ENCODE measurements at places on chromosomes 13 and 19. TPM values are rescaled to one million over a fixed set of nuclear protein-coding genes. Genes with fewer than 3 reads are reported as not detected.

The DNMT1 gene
- total RNA-seq: 398 TPM

The CGB2 gene
- not detected for total RNA-seq

The CERS1 gene
- total RNA-seq: not detected

The ZNF99 gene
- total RNA-seq: not detected

The PTGIR gene
- total RNA-seq: 29.1 TPM

The TMPRSS9 gene
- total RNA-seq: not detected

The ICAM4 gene
- 2.5 TPM for total RNA-seq

The BABAM1 gene
- 118 TPM for total RNA-seq

The TEX101 gene
- not detected for total RNA-seq

The CATSPERD gene
- not detected for total RNA-seq

The GJB2 gene
- 2.9 TPM for total RNA-seq

The MEIOSIN gene
- total RNA-seq: not detected

The FBXO17 gene
- total RNA-seq: not detected

The LONP1 gene
- 82.7 TPM for total RNA-seq

The ICAM5 gene
- 0.70 TPM for total RNA-seq

The CGB3 gene
- total RNA-seq: not detected

The SULT2A1 gene
- total RNA-seq: not detected

The IGFL4 gene
- not detected for total RNA-seq

The SPATA13 gene
- 48.8 TPM for total RNA-seq

The SPACA4 gene
- total RNA-seq: not detected

The WTIP gene
- 0.64 TPM for total RNA-seq

The OVOL3 gene
- total RNA-seq: not detected
